ENCODE measurements at places on chromosomes 1 and 21. TPM values are rescaled to one million over a fixed set of nuclear protein-coding genes. Genes with fewer than 3 reads are reported as not detected.

Gene A3GALT2
- 0.28 TPM for total RNA-seq

GRCh38 chr1:62599044-62599443 is 1.7 kb downstream of the ANGPTL3 start:
- no peak overlapping the region for H3K27ac ChIP-seq
- H3K36me3 ChIP-seq: no peaks in the 10 kb centered on the region
- no peak for DNase-seq
- no peaks in the 10 kb centered on the region for H3K4me1 ChIP-seq

Gene CACNA1S
- total RNA-seq: 0.20 TPM

- no peaks in the 10 kb centered on the region for H3K4me1 ChIP-seq
- H3K4me3 ChIP-seq: no peak overlapping the region
- DNase-seq: no peak
- H3K27ac ChIP-seq: no peak overlapping the region
- H3K36me3 ChIP-seq: no peaks in the 10 kb centered on the region
- H3K27me3 ChIP-seq: no peaks in the 10 kb centered on the region
Observed at GRCh38 chr1:185911978-185912377, 177.8 kb downstream of the HMCN1 start.

GRCh38 chr1:34730485-34730884 is 24.4 kb upstream of the GJB5 start:
- no peak overlapping the region for H3K4me3 ChIP-seq
- no peaks in the 10 kb centered on the region for H3K36me3 ChIP-seq
- DNase-seq: no peak
- no peaks in the 10 kb centered on the region for H3K4me1 ChIP-seq

GRCh38 chr21:17818186-17819113 is 706 bp downstream of the C21orf91 start:
- peak overlapping the region; percentile 96 for H3K4me3 ChIP-seq
- peak overlapping the region; percentile 97 for H3K27ac ChIP-seq
- H3K36me3 ChIP-seq: peaks cover 6% of the 10 kb centered on the region
- no peaks in the 10 kb centered on the region for H3K27me3 ChIP-seq

Gene C1orf94
- total RNA-seq: not detected

Gene TRMT13
- 11.5 TPM for total RNA-seq

- H3K27me3 ChIP-seq: no peaks in the 10 kb centered on the region
- no peaks in the 10 kb centered on the region for H3K36me3 ChIP-seq
- DNase-seq: no peak
- no peak overlapping the region for H3K27ac ChIP-seq
- no peaks in the 10 kb centered on the region for H3K4me1 ChIP-seq
Observed at GRCh38 chr21:27703791-27704190, 736.9 kb upstream of the ADAMTS5 start.

Gene SLFNL1
- total RNA-seq: 9.2 TPM

DNA sequence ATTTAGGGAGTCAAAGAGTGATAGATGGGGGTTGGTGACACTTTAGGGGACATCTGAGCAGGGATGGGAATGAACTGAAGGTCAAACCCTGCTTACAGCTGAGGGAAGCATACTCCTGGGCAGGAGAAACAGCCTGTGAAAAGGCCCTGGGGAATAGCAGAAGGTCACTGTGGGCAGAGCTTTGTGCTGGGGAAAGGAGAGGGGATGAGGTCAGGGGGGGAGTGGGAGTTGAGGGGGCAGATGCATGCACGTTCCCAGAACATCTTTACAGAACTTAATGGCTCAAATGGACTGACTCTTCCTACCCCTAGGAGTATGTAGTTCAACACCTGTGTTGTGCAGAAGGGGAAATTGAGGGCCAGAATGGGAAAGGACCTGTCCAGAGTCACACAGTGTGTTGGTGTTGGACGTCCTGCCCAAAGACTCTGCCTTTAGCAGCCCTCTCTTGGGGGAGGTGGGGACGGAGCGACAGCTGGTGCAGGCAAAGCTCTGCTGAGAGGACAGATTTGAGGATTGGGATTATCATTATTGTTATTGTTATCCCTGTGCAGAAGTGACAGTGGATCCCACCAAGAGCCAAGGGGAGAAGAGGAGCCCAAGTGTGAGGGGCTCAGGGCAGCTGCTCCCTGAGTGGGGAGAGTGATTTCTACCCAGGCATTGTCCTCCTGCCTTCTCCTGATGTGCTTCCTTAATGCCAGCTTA is 116.5 kb downstream of the PTPRU start:
- no peak for DNase-seq
- H3K27ac ChIP-seq: no peak overlapping the region
- no peak overlapping the region for H3K4me3 ChIP-seq
- no peaks in the 10 kb centered on the region for H3K4me1 ChIP-seq

DNA sequence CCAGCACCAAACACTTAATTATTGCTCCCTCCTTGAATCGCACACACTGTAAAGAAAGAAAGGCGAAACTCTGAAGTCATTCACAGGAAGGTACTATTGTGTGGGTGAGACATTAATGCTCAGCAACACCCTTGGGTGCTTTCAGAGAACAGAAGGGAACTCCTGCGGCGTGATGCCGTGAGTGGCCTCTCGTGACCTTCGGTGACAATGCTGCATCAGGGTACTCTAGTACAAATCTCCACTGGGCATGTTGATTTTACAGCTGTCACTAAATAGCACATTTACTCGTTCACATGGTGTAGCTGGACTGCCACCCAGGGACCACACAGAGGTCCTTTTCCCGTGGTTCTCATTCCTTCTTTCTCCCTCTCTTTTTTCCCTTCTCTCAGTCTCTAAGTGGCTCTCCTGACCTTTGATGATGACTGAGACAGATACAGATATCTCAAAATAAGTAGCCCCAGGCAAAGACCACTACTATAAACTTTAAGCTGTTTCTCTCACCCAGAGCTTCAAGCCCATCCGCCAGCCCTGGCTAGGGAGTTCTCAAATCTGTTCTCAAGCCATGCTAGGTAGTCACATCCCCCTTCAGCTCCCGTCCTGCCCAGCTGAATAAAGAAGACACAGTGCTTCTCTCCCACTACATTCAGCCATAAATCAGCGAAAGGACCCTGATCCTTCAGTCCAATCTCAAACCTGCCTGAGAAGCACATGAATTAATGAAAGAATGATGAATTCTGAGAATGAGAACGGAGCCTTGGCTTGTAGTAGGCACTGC is 223.4 kb upstream of the FMN2 start:
- H3K27me3 ChIP-seq: no peaks in the 10 kb centered on the region
- no peaks in the 10 kb centered on the region for H3K4me1 ChIP-seq
- H3K4me3 ChIP-seq: no peak overlapping the region
- no peak for DNase-seq

DNA sequence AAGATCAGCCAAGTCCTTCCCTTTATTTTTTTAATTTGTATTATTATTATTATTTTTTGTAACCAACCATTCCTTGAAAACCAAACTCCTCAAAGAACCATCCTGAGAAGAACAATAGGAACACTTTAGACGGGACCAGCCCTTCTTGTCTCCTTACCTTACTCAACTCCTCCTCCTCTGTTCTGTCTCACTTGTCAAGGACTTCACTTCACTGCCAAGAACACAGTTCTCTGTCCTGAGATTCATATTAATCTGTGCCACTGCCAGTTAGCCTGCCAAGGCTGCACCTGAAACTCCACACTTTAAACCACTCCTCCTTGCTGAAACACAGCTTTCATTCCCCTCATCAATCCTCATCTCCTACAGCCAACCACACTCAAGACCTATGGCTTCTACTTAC is 73.8 kb upstream of the ATP1A1 start:
- H3K27ac ChIP-seq: no peak overlapping the region
- no peak overlapping the region for H3K4me3 ChIP-seq
- no peak for DNase-seq
- H3K27me3 ChIP-seq: no peaks in the 10 kb centered on the region

- no peaks in the 10 kb centered on the region for H3K27me3 ChIP-seq
- peaks cover 11% of the 10 kb centered on the region for H3K36me3 ChIP-seq
- DNase-seq: no peak
- no peaks in the 10 kb centered on the region for H3K4me1 ChIP-seq
Observed at GRCh38 chr21:36379251-36379650, 5.9 kb upstream of the CHAF1B start.

DNA sequence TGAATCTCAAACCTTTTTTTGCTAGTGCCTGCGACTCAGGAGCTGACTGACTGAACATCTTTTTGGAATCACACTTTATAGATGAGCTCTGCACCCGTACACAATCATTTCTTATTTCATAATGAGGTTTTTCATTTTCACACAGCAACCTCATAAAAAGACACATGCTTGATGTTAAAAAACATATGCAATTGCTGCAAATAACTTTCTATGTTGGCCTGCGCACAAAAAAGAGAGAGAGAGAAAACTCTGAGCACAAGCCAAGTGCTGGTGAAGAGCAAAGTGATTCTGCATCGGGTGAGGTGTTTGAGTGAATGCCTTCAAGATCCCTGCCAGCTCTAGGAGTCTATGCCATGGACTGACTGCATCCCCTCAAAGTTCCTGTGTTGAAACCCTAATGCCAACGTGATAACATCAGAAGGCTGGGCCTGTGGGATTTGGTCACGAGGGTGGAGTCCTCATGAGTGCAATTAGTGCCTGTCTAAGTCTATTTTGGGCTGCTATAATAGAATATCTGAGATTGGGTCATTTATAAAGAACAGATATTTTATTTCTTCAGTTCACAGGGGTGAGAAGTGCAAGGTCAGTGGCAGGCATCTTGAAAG is 36.6 kb downstream of the C1orf87 start:
- no peaks in the 10 kb centered on the region for H3K4me1 ChIP-seq
- H3K4me3 ChIP-seq: no peak overlapping the region
- no peaks in the 10 kb centered on the region for H3K36me3 ChIP-seq
- DNase-seq: no peak
- no peaks in the 10 kb centered on the region for H3K27me3 ChIP-seq
- H3K27ac ChIP-seq: no peak overlapping the region

DNA sequence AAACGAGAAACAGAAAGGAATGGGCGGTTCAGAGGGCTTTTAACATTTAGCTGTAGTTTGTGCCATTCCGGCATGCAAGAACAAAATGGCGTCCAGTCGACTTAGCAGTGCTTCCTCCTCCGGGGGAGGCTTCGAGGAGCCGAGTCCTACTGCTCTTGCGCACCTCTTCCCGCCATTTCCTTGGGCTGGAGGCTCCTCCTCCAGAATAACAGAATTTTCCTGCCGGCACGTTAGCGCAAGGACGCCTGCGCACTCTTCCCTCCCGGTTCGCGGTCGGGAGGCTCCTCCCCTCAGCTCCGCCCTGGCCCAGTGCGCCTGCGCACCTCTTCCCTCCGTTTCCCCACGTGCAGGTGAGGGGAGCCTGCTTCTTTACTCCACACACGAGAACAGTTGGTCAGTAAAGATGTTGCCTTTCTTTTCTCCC is 1.0 kb downstream of the DMRTB1 start:
- no peak overlapping the region for H3K4me3 ChIP-seq
- peaks cover 2% of the 10 kb centered on the region for H3K27me3 ChIP-seq
- DNase-seq: no peak
- H3K4me1 ChIP-seq: no peaks in the 10 kb centered on the region
- H3K36me3 ChIP-seq: no peaks in the 10 kb centered on the region

Gene FAM89A
- total RNA-seq: 26.9 TPM

Gene MRAP
- 3.8 TPM for total RNA-seq

- DNase-seq: no peak
- peaks cover 12% of the 10 kb centered on the region for H3K36me3 ChIP-seq
- H3K27me3 ChIP-seq: no peaks in the 10 kb centered on the region
- no peaks in the 10 kb centered on the region for H3K4me1 ChIP-seq
- H3K4me3 ChIP-seq: no peak overlapping the region
Observed at GRCh38 chr1:200834383-200834782, 38.4 kb upstream of the GPR25 start.

DNA sequence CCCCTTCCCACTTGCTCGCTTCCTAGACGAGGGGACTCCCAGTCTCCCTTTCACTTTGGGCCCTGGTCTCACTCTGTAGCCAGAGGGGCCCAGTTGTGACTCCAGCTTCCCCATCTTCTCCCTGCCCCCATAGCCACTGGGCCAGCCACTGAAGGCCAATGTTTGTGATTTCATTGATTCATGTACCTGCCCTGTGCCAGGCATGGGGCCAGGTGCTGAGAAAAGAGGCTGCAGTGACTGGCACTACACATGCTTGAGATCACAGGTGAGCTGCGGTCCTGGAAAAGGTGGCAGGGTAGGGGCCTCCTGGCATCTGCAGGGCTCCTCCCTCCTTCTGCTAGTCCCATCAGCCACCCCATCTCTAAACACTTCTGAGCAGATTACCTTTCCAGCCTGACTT is 345.3 kb upstream of the VAMP3 start:
- H3K4me3 ChIP-seq: no peak overlapping the region
- no peaks in the 10 kb centered on the region for H3K4me1 ChIP-seq
- DNase-seq: no peak

Gene HOOK1
- total RNA-seq: 19.4 TPM

Gene CA6
- not detected for total RNA-seq

DNA sequence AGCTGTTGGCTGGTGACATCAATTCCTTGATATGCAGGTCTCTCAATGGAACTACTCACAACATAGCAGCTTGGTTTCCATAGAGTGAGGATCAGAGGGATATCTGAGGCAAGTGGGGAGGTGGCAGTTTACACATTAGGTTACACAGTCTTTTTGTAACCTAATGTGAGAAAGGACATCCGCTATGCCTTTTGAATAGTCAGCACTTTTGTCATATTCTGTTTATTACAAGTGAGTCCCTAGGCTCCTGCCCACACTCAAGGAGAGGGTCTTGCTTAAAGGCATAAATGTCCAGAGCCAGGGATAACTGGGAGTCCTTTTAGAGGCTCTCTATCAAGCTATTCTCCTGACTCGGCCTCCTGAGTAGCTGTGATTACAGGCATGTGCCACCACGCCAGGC is 104.2 kb downstream of the KCNK1 start:
- DNase-seq: no peak
- H3K36me3 ChIP-seq: no peaks in the 10 kb centered on the region
- H3K27ac ChIP-seq: no peak overlapping the region

GRCh38 chr21:20647607-20648006 is 350.6 kb upstream of the NCAM2 start:
- H3K4me1 ChIP-seq: no peaks in the 10 kb centered on the region
- DNase-seq: no peak
- H3K36me3 ChIP-seq: no peaks in the 10 kb centered on the region
- H3K27me3 ChIP-seq: no peaks in the 10 kb centered on the region
- no peak overlapping the region for H3K4me3 ChIP-seq

Gene MX1
- 39.9 TPM for total RNA-seq

- H3K4me3 ChIP-seq: no peak overlapping the region
- DNase-seq: no peak
- H3K27ac ChIP-seq: no peak overlapping the region
- H3K36me3 ChIP-seq: no peaks in the 10 kb centered on the region
Observed at GRCh38 chr1:107473065-107473464, 332.2 kb downstream of the NTNG1 start.

DNA sequence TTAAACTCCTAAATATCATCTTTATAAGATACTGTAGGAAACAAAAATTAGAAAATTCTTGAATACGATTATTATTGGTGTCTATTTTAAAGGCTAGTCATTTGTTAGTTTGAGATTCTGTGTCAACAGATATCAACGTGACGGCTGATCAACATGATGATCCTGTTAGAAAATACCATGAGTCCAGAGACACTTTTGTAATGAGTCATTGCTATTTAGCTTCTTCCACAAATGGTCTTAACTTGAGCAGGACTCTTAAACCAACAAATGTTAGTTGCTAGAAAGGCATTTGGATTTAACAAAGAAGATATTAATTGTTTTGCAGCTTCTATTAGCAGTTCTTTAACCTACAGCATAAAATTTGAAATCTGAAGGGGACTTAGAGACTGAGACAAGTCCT is 131.2 kb downstream of the TGFB2 start:
- no peaks in the 10 kb centered on the region for H3K36me3 ChIP-seq
- no peaks in the 10 kb centered on the region for H3K4me1 ChIP-seq
- DNase-seq: no peak
- H3K27me3 ChIP-seq: no peaks in the 10 kb centered on the region
- no peak overlapping the region for H3K4me3 ChIP-seq

Gene MFSD2A
- total RNA-seq: 57.2 TPM

Gene AK5
- total RNA-seq: 3.0 TPM

Gene SRSF11
- total RNA-seq: 96.4 TPM

GRCh38 chr1:93716941-93717368 is 35.3 kb upstream of the BCAR3 start:
- H3K4me1 ChIP-seq: peaks cover 15% of the 10 kb centered on the region
- no peaks in the 10 kb centered on the region for H3K36me3 ChIP-seq
- H3K27ac ChIP-seq: no peak overlapping the region
- no peak for DNase-seq
